ENCODE measurements at places on chromosomes 4 and X.

GRCh38 chrX:120251471-120252011 lies 929 bp downstream of the ZBTB33 start:
- DNase-seq = no peak
- peak overlapping the region; percentile 72 for H3K27ac ChIP-seq
- H3K36me3 ChIP-seq = peaks cover 22% of the 10 kb centered on the region
- H3K4me3 ChIP-seq = peak overlapping the region; percentile 92
- peaks cover 24% of the 10 kb centered on the region for H3K27me3 ChIP-seq
- peaks cover 7% of the 10 kb centered on the region for H3K4me1 ChIP-seq

DNA sequence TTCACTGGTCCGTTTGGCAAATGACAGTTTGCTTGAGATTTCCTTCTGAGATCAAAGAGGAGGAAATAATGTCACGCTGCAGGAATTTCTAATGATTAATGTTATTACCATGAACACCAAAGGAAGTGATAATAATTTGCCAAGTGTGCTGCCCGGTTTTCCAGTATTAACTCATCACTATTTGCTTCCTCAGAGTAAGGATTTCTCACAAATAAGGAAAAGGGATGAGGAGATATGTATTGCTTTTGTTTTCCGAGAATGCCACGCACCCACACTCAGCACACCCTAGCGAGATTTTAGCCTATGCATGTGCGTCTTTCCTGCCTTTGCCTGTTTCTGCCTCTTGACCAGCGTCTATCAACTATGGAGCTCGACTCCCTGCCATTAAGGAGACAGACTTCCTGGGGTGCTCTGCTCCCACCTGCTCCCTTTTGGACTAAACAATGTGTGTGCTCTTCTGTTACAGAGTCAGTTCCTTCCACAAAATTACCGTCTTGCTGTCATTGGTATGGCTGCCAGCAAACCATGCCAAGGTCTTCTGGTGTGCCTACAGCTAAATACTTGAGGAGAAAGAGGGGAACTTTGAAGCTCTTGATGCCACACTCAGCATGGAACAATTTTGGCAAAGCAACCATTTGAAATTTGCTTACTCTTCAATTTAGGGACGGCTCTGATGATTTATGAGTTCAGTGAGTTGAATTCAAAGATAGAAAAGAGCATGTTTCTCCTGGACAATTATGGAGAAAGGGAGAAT lies 393.1 kb upstream of the ZFP42 start:
- no peaks in the 10 kb centered on the region for H3K36me3 ChIP-seq
- no peak overlapping the region for H3K4me3 ChIP-seq
- no peaks in the 10 kb centered on the region for H3K27me3 ChIP-seq

- H3K36me3 ChIP-seq = peaks cover 2% of the 10 kb centered on the region
- H3K27me3 ChIP-seq = no peaks in the 10 kb centered on the region
- no peak overlapping the region for H3K27ac ChIP-seq
- H3K4me1 ChIP-seq = peaks cover 8% of the 10 kb centered on the region
- DNase-seq = no peak
These were observed 140.9 kb upstream of the HPGD start for GRCh38 chr4:174663216-174663615.

DNA sequence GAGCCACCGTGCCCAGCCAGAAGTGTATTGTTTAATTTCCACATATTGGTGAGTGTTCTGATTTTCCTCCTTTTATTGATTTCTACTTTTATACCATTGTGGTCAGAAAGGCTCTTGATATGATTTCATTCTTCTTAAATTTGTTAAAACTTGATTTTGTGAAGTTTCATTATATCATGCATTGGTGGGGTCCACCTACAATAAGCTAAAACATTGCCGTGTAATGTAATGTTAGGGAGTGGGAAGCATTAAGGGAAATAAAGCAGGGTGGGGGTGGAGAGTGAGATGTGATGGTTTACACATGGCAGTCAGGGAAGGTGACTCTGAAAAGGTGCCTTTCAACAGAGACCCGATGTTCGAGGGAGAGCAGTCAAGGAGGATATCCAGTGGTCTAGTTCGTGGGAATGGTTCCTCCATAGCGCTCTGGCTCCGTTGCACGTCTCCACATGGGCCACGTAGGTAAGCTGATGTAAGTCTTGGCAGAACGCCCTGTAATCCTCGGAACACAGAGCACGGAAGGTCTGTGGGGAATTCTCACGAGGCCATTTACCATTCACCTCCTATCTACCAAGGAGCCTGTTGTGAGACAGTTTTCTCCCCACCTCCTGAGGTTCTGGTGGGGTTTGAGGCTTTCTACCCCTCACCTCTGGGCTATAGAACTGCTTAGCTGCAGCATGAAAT lies 7.7 kb upstream of the WDR13 start:
- H3K4me1 ChIP-seq = no peaks in the 10 kb centered on the region
- no peak for DNase-seq
- no peak overlapping the region for H3K4me3 ChIP-seq
- H3K27me3 ChIP-seq = no peaks in the 10 kb centered on the region
- H3K27ac ChIP-seq = no peak overlapping the region
